ENCODE measurements at places on chromosomes 2 and 18.
A peak's percentile ranks its signal among the peaks of the same experiment; 100 is the strongest.

DNA sequence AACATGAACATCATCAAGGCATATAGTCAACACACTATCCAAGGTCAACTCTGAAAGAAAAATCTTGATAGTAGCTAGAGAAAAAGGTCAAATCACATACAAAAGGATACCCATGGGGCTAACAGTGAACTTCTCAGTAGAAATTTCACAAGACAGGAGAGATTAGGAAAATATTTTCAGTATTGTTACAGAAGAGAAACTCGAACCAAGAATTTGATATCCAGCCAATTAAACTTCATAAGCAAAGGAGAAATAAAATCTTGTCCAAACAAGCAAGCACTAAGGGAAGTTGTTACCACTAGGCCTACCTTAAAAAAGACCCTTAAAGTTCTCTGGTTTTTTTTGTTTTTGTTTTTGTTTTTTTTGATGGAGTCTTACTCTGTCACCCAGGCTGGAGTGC, 242.5 kb downstream of the EXOC6B start:
- no peak for DNase-seq

DNA sequence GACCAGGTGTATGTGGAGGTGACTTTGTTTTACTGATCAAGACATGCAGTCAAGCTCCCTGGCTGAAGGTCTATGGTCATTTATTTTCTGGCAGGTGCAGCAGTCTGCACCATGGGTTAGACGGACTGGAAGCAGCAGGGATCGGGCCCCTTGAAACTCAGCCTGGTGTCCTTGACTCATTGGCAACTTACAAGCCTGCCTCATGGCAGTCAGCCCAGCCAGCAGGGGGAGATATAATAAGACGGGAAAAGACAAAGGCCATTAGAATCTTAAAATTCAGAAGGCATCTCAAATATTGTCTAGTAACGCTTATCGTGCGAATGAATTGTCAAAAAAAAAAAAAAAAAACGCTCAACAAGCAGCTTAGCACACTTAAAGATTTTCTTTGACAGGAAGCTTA, 308.2 kb downstream of the EN1 start:
- DNase-seq = no peak

DNA sequence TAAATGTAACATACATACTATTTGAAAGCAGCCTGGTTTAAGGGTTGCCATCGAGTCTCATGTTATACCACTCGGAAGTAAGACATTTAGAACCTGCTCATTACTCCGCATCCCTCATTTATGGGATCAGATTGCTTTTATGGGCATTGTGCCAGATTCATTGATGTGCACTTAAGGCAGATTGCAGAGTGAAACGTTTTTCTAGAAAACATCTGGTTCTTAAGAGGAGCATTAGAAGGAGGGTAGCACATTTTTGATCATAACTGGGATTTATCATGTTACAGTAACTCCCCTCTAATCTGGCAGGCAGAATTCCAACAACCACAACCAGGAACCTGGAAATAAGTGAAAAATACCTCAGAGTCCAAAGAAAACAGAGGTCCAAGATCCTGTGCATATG, 74.2 kb upstream of the GALNT3 start:
- DNase-seq = no peak

DNA sequence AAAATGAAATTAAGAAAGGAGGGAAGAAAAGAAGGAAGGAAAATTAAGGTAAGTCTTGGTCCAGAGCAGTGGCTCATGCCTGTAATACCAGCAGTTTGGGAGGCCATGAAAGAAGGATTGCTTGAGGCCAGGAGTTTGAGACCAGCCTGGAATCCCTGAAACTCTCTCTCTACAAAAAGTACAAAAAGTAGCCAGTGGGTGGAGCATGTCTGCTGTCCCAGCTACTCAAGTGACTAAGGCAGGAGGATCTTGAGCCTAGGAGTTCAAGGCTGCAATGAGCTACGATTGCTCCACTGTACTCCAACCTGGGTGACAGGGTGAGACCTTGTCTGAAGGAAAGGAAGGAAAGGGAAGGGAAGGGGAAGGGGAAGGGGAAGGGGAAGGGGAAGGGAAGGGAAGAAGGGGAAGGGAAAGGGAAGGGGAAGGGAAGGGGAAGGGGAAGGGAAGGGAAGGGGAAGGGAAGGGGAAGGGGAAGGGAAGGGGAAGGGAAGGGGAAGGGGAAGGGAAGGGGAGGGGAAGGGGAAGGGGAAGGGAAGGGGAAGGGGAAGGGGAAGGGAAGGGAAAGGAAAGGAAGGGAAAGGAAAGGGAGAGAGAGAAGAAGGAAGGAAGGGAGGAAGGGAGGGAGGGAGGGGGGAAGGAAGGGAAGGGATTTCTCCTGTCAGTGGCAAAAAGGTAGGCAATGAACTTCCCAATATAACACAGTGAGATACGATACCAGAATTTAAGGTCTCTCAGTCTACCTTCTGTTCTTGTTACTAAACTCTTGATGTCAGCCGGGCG, 412.8 kb downstream of the CMPK2 start:
- DNase-seq = no peak

DNA sequence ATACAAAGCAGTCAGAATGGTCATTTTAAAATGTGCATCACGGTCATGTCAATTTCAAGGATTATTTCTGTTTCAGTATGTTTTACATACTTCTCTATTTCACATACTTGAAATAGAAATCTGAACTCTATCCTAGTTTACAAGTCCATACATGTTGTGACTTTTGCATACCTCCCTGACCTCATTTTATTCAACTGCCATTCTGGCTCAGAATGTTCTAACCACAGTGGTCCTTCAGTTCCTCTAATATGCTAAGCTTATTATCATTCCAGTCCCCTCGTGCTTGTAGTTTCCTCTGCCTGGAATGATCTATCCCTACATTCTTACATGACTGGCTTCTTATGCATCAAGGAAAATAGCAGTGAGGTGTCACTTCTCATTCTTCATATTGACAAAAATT, 295.6 kb downstream of the KIAA1328 start:
- no peak for DNase-seq

GRCh38 chr2:98717621-98718020, 13.3 kb downstream of the MGAT4A start:
- DNase-seq = no peak

- DNase-seq = no peak
Measured at GRCh38 chr2:20217041-20217970, 7.6 kb downstream of the SDC1 start.

- DNase-seq = no peak
Measured at GRCh38 chr18:23949863-23950262, 64.7 kb upstream of the TTC39C start.

GRCh38 chr2:88069117-88069516, 1.5 kb downstream of the SMYD1 start:
- DNase-seq = no peak

GRCh38 chr2:230712443-230713330, at the start of gene CAB39:
Gene CAB39 (plus strand): TSS chr2:230712842. CDS start chr2:230760002, 47,160 bp downstream.
- DNase-seq = peak; percentile 60

Data from activated CD8-positive, alpha-beta memory T cell treated with anti-CD3 and anti-CD28 coated beads for 48 hours (primary cell).